ENCODE measurements at places on chromosomes 6 and 20.

DNA sequence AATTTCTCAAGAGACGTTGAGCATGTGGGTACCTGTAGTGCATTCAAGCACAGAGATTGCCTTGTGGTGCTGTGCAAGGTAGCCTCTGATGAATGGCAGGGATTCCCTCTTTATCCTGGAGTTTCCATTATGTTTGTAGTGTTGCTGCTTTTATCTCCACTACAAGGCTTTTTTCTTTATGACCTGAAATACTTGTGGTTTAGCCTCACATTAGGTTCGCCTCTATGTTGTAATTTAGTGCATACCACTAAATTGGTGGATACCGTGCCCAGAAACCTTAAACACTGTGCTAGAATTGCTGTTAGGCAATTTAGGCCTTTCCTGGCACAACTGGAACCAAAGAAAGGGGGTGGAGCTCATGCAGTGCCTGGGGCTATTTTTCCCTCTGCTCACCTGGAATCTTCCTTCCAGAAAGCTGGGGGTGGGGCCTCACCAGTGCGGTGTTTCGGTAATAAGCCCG is 76.8 kb downstream of the NCOA7 start:
- no peak for DNase-seq

- DNase-seq, result no peak
Measured at GRCh38 chr6:34538581-34538980, 17.5 kb downstream of the SPDEF start.

DNA sequence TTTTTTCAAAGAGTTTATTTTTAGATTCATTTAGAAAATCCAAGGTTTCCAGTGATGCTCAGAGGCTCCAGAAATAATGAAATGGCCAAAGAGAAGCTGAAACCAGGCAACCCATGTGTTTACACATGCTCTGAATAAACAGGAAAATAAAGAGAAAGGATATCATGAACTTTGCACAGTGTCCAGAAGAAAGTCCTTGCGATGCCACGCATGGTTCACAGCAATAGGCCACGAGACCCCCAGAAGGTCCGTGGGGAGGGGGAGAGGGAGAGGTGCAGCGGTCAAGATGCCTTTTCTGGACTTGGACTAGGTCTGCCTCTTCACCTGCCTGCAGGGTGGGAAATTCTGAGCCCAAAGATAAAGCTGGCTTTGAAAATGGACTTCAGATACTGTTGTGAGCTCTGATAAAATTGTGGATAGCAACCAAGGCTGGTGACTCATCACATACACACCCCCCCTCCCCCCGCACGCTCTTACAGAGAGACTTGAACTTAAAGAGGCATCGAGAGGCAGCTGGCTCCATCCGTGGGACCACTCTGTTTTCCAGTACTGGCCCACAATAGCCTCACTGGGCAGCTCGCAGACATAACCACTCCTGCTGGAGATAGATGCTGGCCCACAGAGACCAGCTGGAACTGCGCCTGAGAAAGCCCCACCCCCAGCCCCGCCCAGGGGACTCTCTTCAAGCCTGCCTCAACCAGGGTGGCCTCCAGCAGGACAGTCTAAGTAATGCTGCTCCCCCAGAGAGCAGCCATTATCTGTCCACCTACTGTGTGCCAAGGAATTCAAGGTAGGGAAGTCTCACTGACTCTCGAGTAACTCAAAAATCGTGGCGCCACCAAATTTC is 21.2 kb upstream of the NFATC2 start:
- DNase-seq, result no peak

DNA sequence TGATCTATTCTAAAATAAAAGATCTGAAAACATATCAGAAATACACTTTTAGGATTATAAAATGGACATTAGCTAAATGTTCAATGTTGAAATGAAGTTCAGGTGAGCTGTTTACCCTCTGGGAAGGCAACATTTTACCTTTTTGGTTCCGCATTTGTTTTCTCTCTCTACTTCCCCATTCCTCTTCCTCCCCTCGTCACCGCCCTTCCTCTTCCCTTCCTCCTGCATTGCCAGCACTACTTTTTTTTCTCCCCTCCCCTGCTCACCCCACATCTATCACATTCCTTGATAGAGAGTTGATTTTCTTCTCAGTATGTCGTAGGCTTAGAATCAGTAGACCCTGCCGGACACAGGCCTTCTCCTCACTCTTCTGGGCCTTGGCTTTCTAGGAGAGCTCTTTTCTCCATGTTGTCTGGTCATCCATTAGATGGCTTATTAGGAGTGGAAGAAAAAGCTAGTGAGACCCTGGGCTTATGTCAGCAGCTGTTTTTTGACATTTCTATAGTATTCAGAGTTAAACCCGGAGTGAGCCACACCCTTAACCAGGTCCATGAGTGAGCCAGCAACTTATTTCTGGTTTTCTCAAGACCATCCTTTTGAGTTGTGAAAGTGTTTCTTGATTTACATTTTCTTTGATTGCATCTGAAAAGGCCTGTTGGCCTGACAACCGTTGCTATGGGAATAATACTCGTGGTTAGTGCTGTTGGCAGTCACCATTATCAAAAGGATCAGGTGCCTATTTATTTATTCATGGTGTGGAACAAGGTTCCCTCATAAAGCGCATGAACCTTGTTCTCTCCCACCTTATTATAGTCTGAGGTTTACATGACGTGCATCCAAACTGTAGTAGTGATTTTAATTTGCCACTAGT is 90.9 kb downstream of the DTD1 start:
- DNase-seq, result no peak

GRCh38 chr6:15132854-15133670 is 112.8 kb upstream of the JARID2 start:
- no peak for DNase-seq

DNA sequence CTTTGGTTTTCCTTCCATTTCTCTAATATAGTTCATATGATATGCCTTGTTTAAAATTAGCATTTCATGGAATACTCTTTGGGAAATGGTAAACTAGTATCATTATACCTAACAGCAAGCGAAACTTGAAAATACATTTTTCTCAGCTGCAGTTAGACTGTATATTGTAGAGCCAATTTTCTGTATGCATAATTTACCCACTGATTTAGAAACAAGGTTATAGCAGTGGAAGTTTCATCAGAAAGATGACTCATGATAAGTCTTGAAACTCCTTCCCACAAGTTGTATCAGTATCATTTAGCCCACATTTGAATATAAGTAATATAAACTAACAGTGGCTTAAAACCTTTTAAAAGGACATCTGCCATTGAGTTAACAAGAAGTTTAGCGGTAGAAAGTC is 164.8 kb upstream of the BMP5 start:
- no peak for DNase-seq

DNA sequence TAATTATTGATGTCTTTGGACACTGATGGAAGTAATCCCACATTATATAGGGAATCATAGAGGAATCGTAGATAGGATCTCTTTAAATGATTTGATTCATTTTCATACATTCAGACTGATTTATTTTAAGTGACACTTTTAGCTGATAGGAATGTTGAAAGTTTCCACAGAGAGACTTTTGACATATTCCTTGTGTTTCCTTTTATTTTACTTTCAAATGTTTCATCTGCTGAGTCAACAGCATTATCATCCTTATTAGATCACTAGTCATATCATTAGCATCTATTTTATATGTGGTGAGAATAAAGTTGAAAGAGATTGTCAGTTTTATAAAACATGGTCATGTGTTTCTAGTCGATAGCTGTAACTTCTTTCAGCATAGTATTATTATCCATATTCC is 13.4 kb downstream of the DCBLD1 start:
- no peak for DNase-seq

- no peak for DNase-seq
Measured at GRCh38 chr6:5109436-5109835, 24.3 kb downstream of the PPP1R3G start.

DNA sequence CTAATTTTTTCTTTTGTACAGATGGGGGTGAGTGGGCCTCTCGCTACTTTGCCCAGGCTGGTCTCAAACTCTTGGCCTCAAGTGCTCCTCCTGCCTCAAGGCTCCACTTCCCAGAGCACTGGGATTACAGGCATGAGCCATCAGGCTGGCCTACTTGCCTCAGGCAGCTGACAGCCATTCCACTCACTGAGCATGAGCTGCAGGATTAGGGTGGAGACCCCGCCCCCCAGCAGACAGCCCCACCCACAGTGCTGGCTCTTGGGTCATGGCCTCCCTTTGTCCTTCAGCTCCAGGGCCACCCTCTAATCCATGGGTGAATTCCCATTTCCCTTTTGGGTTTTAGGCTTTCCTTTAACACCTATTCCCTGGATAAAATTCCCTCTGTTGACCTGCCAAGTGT is 82.1 kb downstream of the BFSP1 start:
- DNase-seq, result no peak

DNA sequence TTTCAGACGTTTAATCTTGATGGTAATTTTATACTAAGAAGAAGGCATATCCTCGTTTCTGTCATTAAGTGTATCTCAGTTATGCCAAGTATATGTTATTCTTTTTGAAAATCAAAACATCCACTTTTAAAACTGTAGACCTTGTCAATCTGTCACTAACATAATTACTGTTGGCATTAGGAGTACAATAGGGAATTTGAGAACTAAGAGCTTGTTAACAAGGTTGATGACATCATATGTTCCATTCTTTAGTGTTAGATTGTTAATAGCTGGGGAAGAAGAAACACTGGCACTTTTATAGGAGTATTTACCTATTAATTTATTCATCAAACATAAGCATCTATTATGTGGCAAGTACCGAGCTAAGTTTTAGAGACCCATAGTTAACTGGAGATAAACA is 76.2 kb downstream of the MAP3K4 start:
- no peak for DNase-seq

GRCh38 chr6:67630146-67630545 is 1004.9 kb upstream of the ADGRB3 start:
- no peak for DNase-seq

- peak; percentile 52 for DNase-seq
Measured at GRCh38 chr20:35311409-35311808, 19.2 kb upstream of the FAM83C start.

DNA sequence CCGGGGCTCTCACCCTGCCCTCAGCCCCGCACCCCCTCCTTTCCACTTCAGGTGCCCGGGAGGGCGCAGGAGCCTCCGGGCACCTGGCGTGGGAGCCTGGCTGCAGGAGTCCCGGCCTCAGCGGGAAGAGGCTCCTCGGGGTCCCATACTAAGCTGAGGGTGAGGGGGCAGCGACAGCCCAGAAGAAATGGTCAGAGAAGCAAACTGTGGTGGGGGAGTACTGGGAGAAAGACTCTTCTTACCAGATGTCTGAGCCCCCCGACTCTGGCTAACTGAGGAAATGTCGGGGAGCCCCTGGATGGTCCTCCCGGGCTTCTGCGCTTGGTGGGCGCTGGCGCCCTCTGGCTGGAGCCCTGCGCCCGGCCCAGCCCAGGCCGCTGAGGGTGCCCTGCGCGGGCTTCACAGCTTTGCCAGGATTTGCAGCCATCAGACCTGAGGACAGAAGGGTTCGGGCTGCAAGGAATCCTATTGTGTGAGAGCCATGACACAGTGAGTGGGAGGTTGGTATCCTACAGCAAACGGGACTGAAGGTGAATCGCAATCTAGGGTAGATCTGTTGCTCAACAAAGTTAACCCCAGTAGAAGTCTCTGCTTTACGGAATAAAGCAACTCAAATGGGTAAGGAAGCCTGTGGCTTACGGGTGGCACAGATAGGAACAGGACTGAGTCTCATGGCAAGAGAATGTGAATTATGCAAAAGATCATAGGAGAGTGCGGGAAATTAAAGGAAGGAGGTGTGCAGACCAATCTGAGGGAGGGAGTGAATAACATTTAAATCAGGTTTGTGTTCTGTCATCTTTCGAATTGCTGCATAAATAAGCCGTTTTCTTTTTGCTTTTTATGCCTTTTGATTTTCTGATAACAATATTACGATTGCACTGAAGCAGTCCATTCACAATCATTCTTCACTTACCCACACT is 639 bp upstream of the RCAN2 start:
- no peak for DNase-seq

- no peak for DNase-seq
Measured at GRCh38 chr6:46453741-46454316, 37.4 kb downstream of the RCAN2 start.

GRCh38 chr6:105894556-105894955 is 191.6 kb upstream of the PRDM1 start:
- DNase-seq, result no peak

DNA sequence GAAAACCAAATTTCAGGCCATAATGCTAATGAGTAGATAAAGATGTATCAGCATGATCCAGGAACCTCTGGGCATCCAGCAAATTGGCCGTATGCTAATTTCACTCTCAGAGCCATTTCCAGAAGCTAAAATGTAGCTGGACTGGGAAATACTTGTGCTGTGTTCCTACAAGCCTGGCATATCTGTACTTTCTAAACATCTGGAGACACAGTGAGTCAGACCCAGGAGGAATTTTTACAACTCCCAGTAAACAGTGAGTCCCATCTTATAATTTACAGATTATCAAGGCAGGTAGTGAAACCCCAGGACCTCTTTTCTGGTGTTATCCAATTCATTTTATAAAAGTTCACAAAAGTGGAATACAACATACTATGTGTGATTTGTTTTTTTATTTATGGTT is 683.0 kb upstream of the ADGRB3 start:
- DNase-seq, result no peak

DNA sequence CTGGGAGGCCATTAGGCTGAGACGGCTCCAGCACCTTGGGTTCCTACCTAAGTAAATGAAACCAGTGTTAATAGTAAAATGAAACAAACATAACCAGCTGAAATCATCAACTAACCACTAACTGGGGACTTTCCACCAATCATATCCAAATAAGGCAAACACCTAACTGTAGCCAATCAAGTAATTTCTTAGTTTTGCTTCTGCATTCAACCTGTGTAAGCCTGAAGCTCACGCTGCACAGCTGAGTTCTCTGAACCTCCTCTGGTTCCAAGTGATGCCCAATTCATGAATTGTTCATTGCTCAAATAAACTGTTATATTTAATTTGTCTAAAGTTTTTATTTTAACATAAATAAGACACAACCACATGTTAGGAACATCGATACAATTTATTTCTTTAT is 22.5 kb downstream of the KLHL32 start:
- DNase-seq, result no peak

DNA sequence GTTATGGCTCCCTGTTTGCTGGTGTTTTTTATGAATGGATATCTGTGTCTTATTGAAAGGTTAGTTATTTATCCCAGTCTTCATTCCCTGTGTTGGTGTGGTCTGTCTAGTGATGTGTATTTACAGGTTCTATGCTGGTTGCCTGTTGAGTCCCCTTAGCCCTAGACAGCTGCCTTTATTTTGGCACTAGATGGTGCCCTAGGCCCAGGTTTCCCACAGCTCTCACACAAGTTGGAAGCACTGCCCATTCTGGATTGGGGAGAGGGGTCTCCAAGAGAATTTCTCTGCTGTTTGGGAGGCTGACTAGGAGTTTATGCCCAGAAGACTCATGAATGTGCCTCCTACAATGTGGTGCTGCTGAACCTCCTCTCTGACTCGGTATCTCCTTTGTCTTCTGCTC is 12.4 kb downstream of the GRM1 start:
- no peak for DNase-seq

GRCh38 chr6:4350567-4351519 is 215.5 kb upstream of the ECI2 start:
- DNase-seq, result no peak

DNA sequence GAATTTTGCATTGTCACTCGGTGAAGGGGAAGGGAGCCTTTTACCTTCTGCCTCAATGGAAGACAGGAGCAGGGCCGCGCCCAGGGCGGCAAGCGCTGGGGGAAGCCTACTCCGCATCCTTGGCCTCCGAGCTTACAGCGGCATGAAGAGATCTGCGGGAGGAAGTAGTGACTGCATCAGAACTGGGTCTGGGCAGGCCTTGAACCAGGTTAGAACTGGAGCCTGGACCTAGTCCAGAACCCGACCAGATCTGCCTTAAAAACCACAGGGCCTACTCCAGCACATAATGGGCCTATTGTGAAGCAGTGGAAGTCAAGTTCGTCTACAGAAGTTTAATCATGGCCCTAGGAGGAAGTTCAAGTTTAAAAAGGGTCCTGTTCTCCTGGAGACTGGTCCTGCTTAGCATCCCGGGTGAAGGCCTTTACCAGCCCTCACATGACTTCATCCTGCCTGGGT is 3.1 kb downstream of the COL12A1 start:
- no peak for DNase-seq

All from activated CD4-positive, alpha-beta T cell treated with anti-CD3 and anti-CD28 coated beads, Interleukin-2, amount 50 U/mL, for 24 hours (primary cell).